Naive thymus-derived CD4-positive, alpha-beta T cell (primary cell): ENCODE measurements at places on chromosomes 3 and 15. TPM values are rescaled to one million over a fixed set of nuclear protein-coding genes. Genes with fewer than 3 reads are reported as not detected.

- peak; percentile 30 for DNase-seq
These were observed 885 bp downstream of the EFCC1 start for GRCh38 chr3:129001806-129002572.

GRCh38 chr3:193134856-193135255 is 106.2 kb upstream of the PLAAT1 start:
- DNase-seq: no peak

- no peak for DNase-seq
These were observed 73.7 kb downstream of the CEP63 start for GRCh38 chr3:134559591-134559990.

- DNase-seq: no peak
These were observed 174.6 kb downstream of the ANXA2 start for GRCh38 chr15:60223176-60223575.

- DNase-seq: no peak
These were observed 244.7 kb downstream of the VPS13C start for GRCh38 chr15:61815356-61816083.

- no peak for DNase-seq
These were observed 14.5 kb upstream of the ARHGAP31 start for GRCh38 chr3:119279584-119280243.

GRCh38 chr3:190336516-190337189 is 14.4 kb upstream of the CLDN1 start:
- DNase-seq: no peak

DNA sequence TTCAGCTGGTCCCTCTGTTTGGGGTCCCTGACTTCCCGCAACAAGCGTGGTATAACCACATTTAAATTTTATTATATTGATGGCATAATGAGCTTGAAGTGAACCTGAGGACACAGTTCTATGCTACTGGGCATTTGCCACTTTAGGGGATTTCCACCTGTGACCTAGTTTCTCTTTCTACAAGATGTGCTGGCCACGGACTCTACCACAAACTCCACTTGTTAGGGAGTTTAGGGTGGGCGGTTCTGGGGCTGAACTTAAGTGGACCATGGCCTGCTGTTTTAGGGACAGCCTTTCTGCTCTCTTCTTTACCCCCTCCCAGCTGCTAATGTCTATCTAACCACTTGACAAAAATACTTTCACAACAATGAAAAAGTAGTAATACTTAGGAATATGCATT is 1199.1 kb downstream of the SI start:
- no peak for DNase-seq

- DNase-seq: no peak
These were observed 48.2 kb upstream of the TNK2 start for GRCh38 chr3:195956577-195956976.

- DNase-seq: no peak
These were observed 57.4 kb upstream of the ST3GAL6 start for GRCh38 chr3:98705694-98706093.

- no peak for DNase-seq
These were observed 15.8 kb downstream of the HDC start for GRCh38 chr15:50249704-50250103.

DNA sequence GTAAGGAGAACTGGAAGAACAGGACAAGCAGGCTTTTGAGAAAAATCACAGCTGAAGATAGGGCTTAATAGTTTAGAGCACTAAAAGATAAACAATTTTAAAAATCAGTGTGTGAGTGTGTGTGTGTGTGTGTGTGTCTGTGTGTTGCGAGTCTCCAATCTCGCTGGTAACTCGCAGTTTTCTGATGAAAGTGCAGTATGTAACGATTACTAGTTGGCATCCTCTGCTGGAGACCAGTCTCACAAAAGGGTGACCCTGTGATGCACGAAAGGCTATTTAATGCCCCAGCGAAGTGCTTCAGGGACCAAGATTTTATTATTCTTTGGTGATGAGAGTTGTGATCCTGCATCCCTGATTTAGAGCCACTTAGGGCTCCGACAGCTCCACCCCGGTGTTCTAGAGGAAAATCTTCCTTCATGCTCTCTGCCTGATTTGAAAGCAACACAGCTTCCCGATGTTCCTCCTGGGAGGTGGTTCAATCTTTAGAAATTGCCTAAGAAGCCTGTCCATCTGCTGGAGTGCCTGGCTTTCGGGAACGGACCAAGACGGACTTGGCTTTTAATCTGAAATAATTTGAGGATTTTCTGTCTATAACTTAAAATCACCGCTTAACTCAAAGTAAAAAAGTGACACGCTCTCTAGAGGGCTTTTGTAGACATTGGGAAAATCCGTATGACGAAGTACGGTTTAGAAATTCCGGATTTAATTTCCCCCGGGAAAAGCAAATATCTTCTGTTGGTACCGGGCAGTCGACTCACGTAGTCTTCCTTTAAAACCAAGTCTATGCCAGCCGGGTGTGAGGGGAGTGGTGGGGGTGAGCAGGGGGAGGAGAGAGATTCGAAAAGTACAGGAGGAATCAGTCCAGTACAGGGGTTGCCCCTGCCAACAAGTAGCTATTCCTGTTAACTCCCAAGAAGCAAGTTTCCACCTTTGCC is 1.1 kb upstream of the ALCAM start:
- no peak for DNase-seq

DNA sequence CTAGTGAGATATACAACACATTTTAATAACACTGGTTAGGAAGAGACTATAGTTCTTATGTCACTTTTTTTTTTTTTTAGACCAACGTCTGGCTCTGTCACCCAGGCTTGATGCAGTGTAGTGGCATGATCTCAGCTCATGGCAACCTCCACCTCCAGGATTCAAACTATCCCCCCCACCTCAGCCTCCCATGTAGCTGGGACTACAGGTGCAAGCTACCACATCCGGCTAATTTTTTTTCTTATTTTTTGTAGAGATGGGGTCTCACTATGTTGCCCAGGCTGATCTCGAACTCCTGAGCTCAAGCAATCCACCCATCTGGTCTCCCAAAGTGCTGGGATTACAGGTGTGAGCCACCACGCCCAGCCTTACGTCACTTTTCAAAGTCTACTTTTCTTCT is 100.8 kb downstream of the FOXP1 start:
- no peak for DNase-seq

DNA sequence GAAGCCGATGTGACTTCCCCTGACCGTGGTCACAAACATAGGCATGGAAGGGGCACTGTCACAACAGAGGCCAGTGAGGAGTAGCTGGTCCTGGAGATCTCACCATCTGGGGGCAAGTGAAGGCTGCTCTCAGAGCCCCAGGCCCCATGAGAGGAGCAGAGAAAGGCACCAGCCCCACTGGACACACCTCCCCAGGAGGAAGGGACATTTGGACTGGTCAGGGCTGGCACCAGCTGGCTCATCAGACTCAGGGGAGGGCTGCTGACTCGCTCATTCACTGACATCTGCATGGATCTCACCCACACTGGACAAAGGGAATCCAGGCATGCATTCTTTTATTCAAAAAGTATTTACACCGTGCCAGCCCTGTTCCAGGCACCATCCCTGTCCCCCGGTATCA is 26.8 kb downstream of the ESYT3 start:
- DNase-seq: no peak

GRCh38 chr3:186277268-186277909 is 84.6 kb downstream of the DGKG start:
- no peak for DNase-seq

- DNase-seq: no peak
These were observed 43.2 kb downstream of the DUT start for GRCh38 chr15:48374472-48374871.

- no peak for DNase-seq
These were observed 115.2 kb upstream of the TP63 start for GRCh38 chr3:189516039-189516438.

DNA sequence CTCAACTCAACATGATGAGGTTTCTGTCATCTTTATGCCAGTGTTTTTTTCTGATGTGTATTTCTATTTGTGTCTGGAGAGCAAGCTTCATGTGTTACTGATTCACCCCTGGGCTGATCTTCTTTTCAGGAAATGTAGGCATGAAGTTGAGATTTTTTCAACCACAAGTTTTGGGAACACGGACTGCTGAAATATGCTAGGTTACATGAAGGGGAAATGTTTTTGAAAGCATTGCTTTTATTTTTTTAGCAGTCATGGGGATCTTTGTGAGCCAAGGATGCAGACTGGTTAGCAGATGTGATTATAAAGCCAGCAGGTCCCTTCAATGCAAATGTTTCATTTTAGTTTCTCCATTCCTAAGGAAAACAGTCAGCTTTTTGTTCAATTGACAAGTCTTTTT is 219.3 kb upstream of the COL8A1 start:
- no peak for DNase-seq

- peak; percentile 61 for DNase-seq
These were observed at the start of gene RARRES1 for GRCh38 chr3:158731938-158732855. Gene RARRES1, minus strand, starts transcription at chr3:158732457. Its CDS starts 42 bp downstream, at chr3:158732415.

- DNase-seq: no peak
These were observed 150.6 kb downstream of the ADAMTS17 start for GRCh38 chr15:100191161-100191560.

DNA sequence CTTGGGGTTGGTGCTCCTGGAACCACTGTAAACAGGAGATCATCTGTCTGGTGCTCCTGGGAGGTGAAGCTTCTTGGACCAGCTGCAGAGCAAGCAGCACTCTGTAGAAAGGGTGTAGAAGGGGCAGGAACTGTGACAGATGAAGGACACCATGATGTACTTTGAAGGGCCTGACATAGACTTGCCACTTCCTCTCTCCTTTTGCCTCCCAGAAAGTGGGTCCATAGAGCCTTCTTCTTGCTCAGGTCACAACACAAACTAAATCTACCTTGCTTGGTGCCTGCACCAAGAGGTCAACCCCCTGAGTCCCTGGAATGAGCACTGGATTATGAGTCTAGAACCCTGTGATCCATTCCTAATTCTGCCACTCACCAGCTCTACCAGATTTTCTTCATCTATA is 176.1 kb upstream of the HES1 start:
- no peak for DNase-seq

DNA sequence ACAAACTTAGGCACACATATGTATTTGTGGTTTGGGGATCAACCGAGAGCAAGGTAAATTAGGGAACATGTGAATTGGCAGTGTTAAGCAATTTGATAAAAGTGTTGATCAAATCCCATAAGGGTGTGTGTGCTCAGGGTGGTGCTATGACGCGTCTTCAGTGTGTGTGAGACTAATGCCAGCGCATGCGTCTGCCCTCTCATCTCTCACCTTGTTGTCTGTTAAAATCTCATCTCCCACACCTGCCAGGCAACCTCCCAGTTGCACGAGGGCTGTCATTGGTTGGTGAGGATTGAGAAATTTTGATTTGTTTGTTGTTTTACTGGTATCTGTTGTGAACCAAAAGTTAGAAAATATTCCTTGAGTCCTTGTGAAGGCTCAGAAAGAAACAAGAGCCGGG is 137.2 kb upstream of the ICE2 start:
- no peak for DNase-seq

- no peak for DNase-seq
These were observed 508 bp upstream of the ECT2 start for GRCh38 chr3:172750069-172750367.

Gene GOLGA8O
- 3.7 TPM for total RNA-seq

Gene SEMA7A
- 1.6 TPM for total RNA-seq

Gene ZBTB11
- 29.3 and 31.9 TPM in 2 replicates for total RNA-seq

Gene SLC12A1
- total RNA-seq: not detected in 2 replicates

Gene C3orf49
- total RNA-seq: not detected

Gene SPCS1
- 55.0 TPM for total RNA-seq

Gene PIK3CB
- total RNA-seq: 30.3 TPM

Gene SERPINI1
- total RNA-seq: 1.3 TPM
